Fibroblast of upper back skin (primary cell): ENCODE measurements at places on chromosomes 13 and 19.

- DNase-seq: peak; percentile 49
These were observed 758 bp upstream of the CACNG7 start for GRCh38 chr19:53908106-53908934.

- no peak for DNase-seq
These were observed 50.7 kb upstream of the FRY start for GRCh38 chr13:31980830-31981229.

DNA sequence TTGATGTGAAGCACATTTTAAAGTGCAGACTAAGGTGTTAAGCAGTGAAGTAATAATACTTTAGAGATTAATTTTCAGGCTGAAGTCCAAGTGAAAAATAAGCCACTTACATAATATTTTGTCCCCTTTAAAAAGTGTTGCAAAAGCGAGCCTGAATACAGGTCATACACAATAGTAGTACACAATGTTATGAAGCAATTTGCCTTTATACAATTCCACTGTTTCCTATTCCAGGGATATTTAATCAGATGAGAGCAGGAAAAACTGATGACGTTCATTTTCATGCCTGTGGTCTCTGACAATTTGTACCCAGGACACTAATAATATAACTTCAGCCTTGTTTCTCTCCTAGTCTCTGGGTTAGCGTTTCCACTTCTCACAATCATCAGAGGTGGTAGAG is 916.7 kb downstream of the PCDH9 start:
- peak; percentile 5 for DNase-seq

DNA sequence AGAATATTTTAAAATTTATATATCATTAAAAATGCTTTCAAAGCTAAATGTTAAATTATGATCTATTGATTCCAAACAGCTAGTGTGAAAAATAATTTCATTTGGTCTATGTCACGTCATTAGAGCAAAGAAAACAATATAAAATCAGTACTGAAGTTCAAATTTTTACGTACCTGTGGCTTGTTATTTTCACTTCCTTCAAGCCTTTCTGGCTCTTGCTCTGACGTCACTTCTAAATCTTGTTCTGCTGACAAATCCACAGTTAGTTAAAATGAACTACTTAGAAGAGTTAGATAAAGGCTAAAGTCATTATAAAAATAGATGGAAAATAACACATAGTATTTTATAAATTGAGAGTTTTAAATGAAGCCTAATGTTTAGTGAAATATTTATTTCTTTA is 147.7 kb upstream of the TUBA3C start:
- no peak for DNase-seq

GRCh38 chr13:31885994-31886393 is 145.6 kb upstream of the FRY start:
- DNase-seq: peak; percentile 59

DNA sequence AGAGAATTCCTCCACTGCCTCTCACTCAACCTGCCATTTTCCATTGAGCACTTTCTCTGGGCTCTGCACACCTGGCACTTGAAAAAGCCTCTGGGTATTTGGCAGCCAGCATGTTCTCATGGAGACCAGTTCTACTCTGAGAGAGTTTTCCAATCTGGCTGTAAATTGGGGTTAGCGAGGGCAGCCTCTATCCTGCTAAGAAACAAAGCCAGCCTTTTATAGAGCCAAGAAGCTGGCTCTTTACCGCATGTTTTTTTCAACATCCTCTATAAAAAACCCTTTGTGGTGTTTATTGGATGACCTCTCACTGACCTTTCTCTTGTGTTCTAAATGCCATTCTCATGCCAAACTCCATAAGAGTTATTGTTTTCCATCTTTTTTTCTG is 52.6 kb upstream of the RCBTB2 start:
- no peak for DNase-seq

GRCh38 chr13:45464141-45464686 is 525 bp upstream of the COG3 start:
- DNase-seq: no peak
